Stimulated activated CD4-positive, alpha-beta T cell treated with anti-CD3 and anti-CD28 coated beads, Interleukin-4, amount 100 ng/mL, for 24 hours (primary cell): ENCODE measurements at places on chromosomes 1 and 21.

DNA sequence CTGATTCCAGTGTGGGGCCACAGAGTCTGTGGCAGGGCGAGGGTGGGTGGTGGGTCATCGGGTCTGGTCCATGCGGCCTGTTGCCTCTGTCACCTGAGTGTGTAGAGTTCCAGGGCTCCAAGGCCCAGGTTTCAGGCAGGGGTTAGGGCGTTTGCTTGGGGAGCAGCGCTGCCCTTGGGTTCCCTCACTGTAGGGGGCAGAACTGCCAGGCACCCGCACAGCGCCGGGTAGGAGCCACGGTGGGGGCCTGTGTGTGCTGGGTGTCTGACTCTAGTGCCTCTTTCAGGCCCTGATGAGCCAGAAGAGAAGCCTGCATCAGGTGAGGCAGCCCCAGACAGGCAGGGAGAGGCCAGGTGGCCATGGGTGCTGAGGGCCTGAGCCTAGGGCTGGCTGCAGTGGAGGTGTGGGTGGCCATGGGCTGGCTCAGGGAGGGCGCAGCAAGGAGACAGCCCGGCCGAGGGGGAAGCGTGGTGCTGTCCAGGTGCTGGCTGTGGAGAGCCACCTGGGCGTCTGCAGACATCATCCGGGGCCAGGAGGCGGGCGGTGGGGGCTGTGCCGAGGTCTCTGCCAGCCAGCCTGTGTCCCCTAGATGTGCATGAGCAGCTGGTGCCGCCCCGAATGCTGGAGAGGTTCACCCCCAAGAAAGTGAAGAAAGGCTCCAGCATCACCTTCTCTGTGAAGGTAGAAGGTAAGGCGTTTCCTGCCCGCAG, 72.3 kb downstream of the TRIM11 start:
- DNase-seq = no peak

GRCh38 chr1:22540337-22540736, 23.0 kb upstream of the EPHA8 start:
- DNase-seq = no peak

GRCh38 chr21:14995226-14995625, 69.6 kb downstream of the NRIP1 start:
- no peak for DNase-seq

DNA sequence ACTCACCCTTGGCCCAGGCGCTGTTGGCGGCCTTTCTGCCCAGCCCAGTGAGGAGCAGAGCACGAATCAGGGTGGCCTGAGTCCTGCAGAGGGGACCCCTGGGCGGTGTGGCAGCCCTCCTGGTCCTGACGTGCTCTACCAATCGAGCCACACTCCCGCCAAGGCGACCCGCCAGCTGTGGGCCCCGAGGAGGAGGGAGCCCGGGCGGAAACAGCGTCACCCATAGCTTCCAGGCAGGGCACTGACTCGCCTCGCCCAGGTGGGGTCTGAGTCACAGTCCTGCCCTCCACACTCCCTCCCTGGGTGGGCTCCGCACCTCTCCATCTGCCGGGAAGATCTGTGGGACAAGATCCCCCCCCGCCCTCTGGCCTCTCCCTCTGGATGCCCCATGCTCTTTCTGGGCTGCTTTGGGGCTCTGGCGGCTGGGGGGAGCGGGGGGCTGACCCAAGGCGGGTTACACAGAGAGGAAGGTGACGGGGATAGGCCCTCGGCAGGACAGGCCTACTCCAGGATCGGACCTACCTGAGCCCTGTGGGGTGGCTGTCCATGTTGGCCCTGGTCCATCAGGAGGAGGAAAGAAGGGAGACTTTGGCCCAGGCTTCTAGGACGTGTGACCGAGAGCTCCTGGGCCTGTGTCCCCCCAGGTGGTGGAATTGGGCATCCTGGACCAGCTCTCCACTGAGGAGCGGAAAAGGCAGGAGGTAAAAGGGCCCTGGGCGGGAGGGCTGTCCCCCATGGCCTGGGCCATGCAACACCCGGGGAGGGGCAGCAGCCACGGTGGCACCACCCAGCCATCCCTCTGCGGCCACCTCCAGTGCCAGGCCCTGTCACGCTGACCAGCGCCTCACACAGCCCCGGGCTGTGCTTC, 14.0 kb downstream of the ARHGEF16 start:
- no peak for DNase-seq

DNA sequence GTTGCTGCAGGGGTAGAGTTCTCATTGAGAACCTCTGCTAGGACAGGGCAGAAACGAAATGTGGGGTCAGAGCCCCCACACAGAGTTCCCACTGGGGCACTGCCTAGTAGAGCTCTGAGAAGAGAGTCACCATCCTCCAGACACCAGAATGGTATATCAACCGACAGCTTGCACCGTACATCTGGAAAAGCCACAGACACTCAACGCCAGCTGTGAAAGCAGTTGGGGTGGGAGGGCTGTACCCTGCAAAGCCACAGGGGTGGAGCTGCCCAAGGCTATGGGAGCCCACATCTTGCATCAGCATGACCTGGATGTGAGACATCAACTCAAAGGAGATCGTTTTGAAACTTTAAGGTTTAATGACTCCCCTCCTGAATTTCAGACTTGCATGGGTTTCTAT, 284.0 kb upstream of the DEPDC1 start:
- DNase-seq = no peak
